ENCODE measurements at places on chromosomes 1 and 21.

DNA sequence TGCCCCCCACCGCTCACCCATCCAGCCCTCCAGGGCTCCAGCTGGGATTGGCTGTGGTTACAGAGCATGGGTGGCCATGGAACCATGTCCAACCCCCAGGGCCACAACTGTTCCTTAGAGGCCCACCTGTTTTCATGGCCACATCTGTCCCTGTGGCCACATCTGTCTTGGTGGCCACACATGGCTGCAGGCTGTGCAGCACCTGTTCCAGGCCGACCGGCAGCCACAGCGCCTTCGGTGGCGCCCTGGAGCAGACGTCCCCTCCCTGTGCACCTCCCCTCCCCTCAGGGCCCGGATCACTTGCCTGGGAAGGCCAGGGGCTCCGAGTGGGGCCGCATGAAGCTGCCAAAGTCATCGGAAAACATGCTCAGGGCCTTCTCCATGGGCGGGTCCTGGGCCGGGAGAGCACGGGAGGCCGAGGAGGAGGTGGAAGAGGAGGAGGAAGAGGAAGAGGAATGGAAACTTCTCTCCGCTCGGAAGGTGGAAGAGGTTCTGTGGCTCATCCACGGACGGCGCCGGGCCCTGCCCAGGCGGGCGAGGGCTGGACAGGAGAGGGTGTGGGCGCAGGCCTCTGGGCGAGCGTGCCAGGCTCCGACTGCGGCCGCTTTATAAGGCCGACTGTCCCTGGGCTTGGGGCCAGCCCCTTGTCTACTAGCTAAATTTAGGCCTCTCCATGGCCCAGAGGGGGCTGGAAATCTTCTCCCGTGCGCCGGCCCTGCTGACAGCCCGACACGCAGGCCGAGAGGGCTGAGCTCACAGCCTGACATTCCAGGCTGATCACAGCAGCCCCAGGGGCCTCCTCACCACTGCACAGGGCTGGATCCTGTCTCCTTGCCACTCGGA is at the start of gene HSPB7:
Gene HSPB7, minus strand, starts transcription at position 583 of the 843 bp plus-strand sequence. Its CDS starts 80 bp downstream, at position 503.
- no peak for DNase-seq

DNA sequence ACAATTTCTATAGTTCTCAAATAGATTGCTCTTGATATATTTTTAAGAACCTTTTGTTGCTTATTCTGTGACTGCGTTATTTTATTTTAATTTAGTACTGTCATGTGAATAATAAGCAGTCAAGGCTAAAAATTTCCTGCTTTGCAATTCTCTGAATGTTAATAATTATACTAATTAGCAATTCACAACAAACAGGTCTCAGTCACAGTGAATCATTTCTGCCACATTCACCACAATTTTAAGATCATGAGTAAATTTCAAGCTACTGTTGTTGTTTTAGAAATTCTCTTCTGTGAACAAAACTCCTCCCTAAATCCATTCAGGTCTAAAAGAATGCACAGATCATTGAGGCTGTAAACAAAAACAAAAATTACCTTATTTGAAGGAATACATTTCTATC is 339.6 kb upstream of the DPYD start:
- no peak for DNase-seq

DNA sequence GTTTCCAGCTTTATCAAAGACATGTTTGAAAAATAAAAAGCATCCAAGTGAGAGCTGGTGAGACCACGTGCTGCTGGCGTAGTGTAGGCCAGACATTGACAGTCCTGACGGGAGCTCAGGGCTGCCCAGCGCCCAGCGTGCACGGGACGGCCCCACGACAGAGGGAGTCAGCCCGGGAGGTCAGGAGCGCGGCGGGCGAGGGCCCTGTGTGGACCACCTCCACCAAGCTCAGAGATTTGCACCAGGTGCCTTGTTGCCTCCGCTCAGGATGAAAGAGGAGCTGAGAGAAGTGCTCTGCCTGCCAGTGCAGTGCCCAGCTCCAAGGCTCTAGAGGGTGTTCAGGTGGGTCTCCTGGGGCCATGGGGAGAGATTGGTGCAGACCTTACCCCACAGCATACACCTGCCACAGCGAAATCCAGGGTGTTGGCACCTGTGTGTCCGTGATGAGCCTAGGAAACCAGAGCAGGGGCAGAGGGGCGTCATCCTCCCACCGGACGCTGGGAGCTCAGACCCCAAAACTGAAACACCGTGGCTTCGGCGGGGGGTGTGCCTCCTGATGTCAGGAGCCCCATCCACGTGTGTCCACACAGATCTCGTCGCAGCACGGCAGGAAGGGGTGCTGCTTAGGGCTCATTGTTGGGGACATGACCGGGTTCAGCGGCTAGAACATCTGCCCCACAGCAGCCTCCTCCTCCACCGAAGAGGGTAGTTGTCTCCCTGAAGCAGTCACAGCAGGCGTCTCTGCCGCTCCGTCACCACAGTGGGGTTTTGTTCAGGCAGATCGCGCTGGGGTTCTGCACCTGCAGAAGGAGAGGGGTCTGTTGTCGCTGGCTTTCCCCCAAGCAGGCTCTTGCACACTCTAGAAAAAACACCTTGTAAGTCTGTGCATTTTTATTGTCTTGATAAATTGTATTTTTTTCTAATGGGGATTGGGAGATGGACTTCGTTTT is 64.2 kb downstream of the POFUT2 start:
- no peak for DNase-seq

- DNase-seq: no peak
These were observed 29.9 kb upstream of the ACTL8 start for GRCh38 chr1:17725084-17725719.

DNA sequence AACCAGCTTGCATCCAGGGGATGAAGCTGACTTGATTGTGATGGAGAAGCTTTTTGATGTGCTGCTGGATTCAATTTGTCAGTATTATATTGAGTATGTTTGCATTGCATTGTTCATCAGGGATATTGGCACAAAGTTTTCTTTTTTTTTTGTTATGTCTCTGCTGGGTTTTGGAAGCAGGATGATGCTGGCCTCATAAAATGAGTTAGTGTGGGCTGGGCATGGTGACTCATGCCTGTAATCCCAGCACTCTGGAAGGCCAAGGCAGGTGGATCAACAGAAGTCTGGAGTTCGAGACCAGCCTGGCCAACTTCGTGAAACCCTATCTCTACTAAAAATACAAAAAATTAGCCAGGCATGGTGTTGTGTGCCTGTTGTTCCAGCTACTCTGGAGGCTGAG is 8.6 kb downstream of the OR2L3 start:
- no peak for DNase-seq

DNA sequence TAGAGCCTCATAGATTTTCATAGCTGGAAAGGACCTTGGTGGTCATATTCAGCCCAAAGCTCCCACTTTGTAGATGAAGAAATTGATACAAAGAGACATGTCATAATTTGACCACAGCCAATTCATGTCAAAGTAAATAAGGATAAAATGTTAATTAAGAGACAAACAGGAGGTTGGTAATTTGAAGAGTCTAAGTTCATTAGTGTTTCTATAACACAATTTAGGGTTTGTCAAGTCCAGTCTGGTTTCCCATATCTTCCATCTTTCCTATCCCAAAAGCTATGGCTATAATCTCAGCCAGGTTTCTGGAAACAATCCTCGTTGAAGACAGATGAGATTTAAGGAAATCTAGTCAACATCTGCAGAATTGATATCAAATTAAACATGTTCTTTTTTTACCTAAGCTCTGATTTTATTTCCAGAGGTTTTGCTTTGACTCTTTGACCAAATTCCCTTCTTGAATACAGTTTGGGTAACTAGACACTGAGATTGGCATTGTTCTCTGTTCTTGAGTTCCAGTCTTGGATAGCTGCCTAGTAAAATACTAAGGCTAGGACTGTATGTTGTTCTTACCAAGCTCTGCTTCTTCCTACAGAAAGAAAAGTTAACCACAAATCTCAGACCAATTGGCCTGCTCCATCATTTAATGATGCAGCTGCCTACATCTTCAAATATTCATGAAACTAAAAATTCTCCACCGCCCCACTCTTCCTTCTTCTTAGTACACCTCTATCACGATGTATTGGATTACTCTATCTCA is 62.0 kb downstream of the SLC44A5 start:
- no peak for DNase-seq

DNA sequence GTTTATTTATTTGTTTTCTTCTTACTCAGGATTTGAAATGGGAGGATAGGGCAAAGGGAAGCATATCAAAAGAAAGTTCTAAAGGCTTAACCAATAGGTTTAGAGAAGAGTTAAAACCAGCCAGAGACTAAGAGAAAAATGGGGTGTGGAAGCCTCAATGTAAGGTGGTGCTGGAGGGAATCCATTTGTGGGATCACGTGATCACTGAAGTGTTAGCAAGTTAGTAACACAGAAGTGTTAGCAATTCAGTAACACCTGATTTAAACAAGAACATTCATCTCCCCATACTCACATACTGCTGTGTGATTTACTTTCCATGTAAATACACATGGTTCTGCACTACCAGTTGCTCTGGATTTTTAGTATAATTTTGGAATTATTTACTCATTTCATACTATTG is 451.2 kb downstream of the DISC1 start:
- DNase-seq: no peak
